ENCODE measurements at places on chromosomes 1 and 21. TPM values are rescaled to one million over a fixed set of nuclear protein-coding genes. Genes with fewer than 3 reads are reported as not detected.

RAP1GAP gene
- 22.9 TPM for total RNA-seq

CTSE gene
- not detected for total RNA-seq

ASCL5 gene
- total RNA-seq, result not detected

IL12RB2 gene
- total RNA-seq, result 0.18 TPM

LCE1B gene
- not detected for total RNA-seq

PCSK9 gene
- 0.45 TPM for total RNA-seq

CLEC20A gene
- total RNA-seq, result not detected

FAM3B gene
- 19.4 TPM for total RNA-seq

PHGDH gene
- total RNA-seq, result 307 TPM

ZNF670 gene
- 2.9 TPM for total RNA-seq

FTCD gene
- total RNA-seq, result 19.0 TPM

L1TD1 gene
- total RNA-seq, result 0.27 TPM

NR5A2 gene
- total RNA-seq, result 0.87 TPM

NAXE gene
- 188 TPM for total RNA-seq

CD164L2 gene
- 1.8 TPM for total RNA-seq

RGS18 gene
- total RNA-seq, result 1.2 TPM

PROK1 gene
- total RNA-seq, result 75.3 TPM

FMN2 gene
- total RNA-seq, result 4.8 TPM

CHAF1B gene
- 4.2 TPM for total RNA-seq

KIF14 gene
- total RNA-seq, result 0.23 TPM

GBP3 gene
- total RNA-seq, result 15.8 TPM

SZT2 gene
- total RNA-seq, result 30.3 TPM

FAM72B gene
- total RNA-seq, result 0.97 TPM

CSMD2 gene
- 0.14 TPM for total RNA-seq

PRKAA2 gene
- 6.5 TPM for total RNA-seq

LRRC8B gene
- 25.6 TPM for total RNA-seq

NUP133 gene
- total RNA-seq, result 26.3 TPM

TBX15 gene
- total RNA-seq, result 0.40 TPM

ANP32E gene
- total RNA-seq, result 9.8 TPM

GART gene
- total RNA-seq, result 65.3 TPM

OR14K1 gene
- total RNA-seq, result not detected

ATP13A2 gene
- 47.9 TPM for total RNA-seq

GUCA2A gene
- not detected for total RNA-seq

MLLT11 gene
- total RNA-seq, result 0.64 TPM

VWA1 gene
- 227 TPM for total RNA-seq

SLC44A3 gene
- 15.4 TPM for total RNA-seq

NIBAN1 gene
- total RNA-seq, result 47.3 TPM

MYBPHL gene
- not detected for total RNA-seq

GBP6 gene
- not detected for total RNA-seq

CAPN8 gene
- total RNA-seq, result 3.0 TPM

SYTL1 gene
- total RNA-seq, result 94.7 TPM

NAV1 gene
- total RNA-seq, result 13.1 TPM

RIPK4 gene
- 52.6 TPM for total RNA-seq

RGL1 gene
- 49.6 TPM for total RNA-seq

RNU1-3 gene
- total RNA-seq, result under 0.01 TPM

Data from prostate gland (tissue), 2 donors.